Hematopoietic multipotent progenitor cell treated with erythropoietin and hydrocortisone succinate and interleukin-3 and kit ligand, for 17 days (in vitro differentiated cells): ENCODE measurements at places on chromosomes 2 and 18.

DNA sequence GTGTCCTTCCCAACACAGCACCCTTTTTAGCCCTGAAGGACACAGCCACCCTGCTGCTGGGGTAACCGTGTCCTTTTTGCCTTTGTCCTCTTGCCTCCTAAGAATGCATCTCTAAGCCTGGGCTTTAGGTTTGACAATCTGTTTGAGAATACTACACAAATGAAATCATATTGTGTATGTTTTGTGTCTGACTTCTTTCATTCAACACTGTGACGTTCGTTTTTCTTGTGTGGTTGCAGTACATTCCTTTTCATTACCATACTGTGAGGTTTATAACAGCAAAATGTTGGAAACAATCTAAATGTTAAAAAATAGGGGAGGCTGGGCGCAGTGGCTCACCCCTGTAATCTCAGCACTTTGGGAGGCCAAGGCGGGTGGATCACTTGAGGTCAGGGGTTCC, 11.2 kb downstream of the ASPRV1 start:
- no peak for DNase-seq

DNA sequence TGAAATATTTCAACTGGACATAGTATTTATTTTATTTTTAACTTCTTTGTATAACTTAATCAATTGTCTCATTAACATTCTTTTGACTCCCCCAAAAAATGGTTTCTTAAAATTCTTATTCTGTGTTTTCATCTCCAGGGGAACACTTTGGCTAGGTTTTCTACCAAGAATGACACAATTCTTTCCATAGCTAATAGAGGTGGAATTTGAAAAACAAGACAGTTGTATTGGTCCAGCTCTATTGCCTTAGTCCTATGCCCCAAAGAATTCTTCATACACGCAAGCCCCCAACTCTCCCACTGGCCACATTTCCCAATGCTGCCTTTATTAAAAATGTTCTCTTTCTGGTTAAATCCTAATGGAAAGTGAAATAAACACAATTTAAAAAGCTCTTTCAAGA, 104.7 kb upstream of the PKDCC start:
- DNase-seq: no peak

- no peak for DNase-seq
Observed at GRCh38 chr2:178441426-178441825, 9.5 kb downstream of the PRKRA start.

- DNase-seq: no peak
Observed at GRCh38 chr18:68439642-68440041, 275.3 kb downstream of the TMX3 start.

- no peak for DNase-seq
Observed at GRCh38 chr2:50748671-50749070, 283.3 kb downstream of the NRXN1 start.
